Esophagus muscularis mucosa (tissue), 4 donors: ENCODE measurements at places on chromosomes 16 and 17.

DNA sequence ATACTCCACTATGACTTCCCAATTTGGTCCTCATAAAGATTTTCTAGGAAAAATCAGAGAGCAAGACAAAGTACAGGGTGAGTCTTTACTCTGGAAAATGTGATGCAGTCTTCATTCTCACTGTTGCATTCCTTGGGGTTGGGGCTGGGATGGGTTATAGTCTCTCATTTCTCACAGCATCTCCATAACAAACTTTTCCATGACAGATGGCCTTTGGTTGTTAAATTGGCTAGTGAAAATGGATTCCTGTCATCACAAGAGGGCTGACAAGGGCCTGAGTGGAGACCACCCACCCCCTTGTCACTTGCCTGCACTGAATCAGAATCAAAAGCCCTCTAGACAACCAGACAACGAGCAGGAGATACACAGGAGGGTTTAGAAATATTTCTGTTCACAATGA, 174.6 kb downstream of the AATF start:
- no peak for DNase-seq
- no peak overlapping the region for H3K4me3 ChIP-seq
- H3K36me3 ChIP-seq: peaks cover 37% of the 10 kb centered on the region

- no peak overlapping the region for H3K27ac ChIP-seq
- DNase-seq: no peak
- H3K36me3 ChIP-seq: no peaks in the 10 kb centered on the region
- H3K4me1 ChIP-seq: no peaks in the 10 kb centered on the region
- no peaks in the 10 kb centered on the region for H3K27me3 ChIP-seq
- H3K4me3 ChIP-seq: no peak overlapping the region
These were observed 29.2 kb downstream of the SNX20 start for GRCh38 chr16:50651835-50652438.

GRCh38 chr17:32689348-32689747, 187.6 kb downstream of the MYO1D start:
- DNase-seq: no peak
- H3K27ac ChIP-seq: no peak overlapping the region

DNA sequence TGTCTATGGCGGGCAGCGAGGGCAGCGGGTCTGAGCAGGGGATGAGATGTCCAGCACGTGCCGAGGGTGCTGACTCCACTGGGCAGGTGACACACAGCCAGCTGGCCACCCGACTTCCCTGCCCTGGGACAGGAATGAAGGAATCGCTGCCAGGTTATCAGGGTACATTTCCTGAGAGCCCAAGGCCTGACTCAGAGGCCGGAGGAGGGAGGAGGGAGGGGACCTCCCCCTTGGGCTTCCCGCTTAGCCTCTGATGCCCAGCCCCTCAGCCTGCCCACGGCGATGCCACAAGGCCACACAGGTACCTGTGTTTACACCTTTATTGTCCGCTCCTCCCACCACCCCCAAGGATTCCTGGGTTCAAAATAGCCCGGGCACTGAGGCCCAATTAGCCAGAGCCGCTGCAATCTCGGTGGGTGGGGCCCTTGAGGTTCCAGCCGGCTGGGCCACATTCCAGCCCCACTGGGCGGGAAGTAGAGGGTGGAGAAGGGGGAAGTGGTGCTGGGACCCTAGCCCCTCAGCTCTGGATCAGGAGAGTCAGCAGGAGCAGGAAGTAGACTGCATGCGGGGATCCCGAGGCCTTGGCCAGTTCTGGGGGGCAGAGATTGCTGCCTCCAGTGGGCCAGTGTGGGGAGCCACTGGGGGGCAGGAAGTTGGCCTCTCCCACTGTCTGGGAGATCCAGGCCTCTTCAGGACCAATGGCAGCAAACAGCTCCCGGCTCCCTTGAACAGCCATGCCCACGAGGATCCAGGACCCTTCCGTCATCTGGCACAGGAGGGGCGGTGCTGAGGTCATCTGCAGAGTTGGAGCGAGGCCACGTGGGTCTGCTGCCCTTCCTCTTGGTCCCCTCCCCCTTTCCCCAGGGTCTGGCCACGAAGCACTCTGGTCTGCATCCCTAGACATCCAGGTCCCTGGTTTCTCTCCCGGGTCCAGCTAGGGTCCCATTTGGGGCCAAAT, 3.4 kb upstream of the PRSS8 start:
- peak overlapping the region; percentile 31 for H3K27ac ChIP-seq

- H3K27ac ChIP-seq: no peak overlapping the region
- H3K27me3 ChIP-seq: no peaks in the 10 kb centered on the region
- DNase-seq: no peak
- H3K4me3 ChIP-seq: no peak overlapping the region
- H3K4me1 ChIP-seq: peaks cover under 1% of the 10 kb centered on the region
- peaks cover 74% of the 10 kb centered on the region for H3K36me3 ChIP-seq
These were observed 42.2 kb downstream of the VAC14 start for GRCh38 chr16:70758786-70759185.

DNA sequence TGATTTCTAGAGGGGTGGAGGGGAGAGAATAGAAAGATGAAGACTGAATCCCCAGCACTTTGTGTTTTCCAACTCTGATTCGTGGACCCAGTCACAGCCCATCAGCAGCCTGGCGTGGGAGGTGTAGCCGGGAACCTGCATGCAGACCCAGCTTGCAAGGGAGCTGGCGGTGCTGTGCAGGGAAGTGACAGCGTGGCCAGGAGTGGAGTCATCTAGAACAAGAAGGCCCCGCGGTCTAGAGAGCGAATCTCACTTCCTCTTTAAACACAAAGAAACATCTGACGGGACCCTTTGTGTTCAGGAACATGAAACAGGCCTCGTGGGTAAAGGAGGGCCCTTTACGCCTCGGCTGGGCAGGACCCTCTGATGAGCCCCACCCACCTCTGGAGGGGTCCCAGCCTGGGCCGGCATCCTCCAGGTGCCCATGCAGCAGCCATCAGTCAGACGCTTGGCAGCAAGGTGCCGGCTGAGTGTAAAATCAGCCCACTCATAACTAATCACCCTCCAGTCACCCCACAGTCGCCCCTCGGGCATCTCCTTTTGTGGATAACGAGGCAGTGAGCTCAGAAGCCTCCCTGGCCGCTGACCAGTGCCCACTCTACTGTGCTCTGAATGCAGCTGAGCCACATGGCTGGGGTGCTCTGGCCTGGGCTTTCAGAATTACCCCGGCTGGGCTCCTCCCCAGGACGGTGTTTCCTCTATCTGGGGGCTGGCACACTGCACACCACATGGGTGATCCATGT, 4.4 kb downstream of the SNAI3 start:
- no peak overlapping the region for H3K4me3 ChIP-seq
- peaks cover 85% of the 10 kb centered on the region for H3K27me3 ChIP-seq
- H3K27ac ChIP-seq: no peak overlapping the region
- peaks cover 26% of the 10 kb centered on the region for H3K4me1 ChIP-seq

DNA sequence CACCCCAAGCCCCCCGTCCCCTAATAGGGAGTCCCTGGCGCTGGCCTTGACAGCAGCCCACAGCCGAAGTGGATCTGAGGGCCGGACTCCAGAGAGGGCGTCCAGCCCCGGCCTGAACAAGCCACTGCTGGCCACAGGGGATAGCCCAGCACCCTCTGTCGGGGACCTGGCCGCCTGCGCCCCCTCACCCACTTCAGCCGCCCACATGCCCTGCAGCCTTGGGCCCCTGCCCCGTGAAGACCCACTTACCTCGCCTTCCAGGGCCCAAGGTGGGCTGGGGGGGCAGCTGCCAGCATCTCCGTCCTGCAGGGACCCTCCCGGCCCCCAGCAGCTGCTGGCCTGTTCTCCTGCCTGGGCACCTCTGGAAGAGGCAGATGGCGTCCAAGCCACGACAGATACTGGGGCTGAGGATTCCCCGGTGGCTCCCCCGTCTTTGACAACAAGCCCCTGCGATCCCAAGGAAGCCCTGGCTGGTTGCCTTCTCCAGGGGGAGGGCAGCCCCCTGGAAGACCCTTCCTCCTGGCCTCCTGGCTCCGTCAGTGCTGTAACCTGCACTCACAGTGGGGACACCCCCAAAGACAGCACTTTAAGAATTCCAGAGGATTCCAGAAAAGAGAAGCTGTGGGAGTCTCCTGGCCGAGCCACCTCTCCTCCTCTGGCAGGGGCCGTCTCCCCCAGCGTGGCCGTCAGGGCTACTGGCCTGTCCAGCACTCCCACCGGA, 19.3 kb upstream of the ZFPM1 start:
- H3K27me3 ChIP-seq: peaks cover 9% of the 10 kb centered on the region
- DNase-seq: no peak
- H3K36me3 ChIP-seq: no peaks in the 10 kb centered on the region

DNA sequence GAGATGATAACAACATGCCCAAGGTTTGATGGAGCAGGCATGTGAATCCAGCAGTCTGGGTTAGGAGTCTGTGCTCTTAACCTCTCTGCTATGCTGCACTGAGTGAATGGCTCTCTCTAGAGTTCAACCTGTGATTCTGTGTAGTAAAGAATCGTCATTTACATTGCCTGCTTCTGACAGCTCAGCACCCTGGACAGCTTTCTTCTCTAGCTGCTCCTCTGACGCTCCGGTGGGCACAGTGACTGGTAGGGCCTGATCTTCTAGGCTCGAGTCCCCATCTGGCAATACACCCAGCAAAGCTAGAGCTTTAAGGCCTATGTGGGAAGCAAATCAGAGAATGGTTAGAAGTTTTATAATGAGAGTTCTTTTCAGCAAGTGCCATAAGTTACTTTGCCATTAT, 85.3 kb upstream of the ATP2A3 start:
- H3K27me3 ChIP-seq: no peaks in the 10 kb centered on the region
- no peaks in the 10 kb centered on the region for H3K4me1 ChIP-seq
- H3K4me3 ChIP-seq: no peak overlapping the region
- peaks cover 100% of the 10 kb centered on the region for H3K36me3 ChIP-seq

DNA sequence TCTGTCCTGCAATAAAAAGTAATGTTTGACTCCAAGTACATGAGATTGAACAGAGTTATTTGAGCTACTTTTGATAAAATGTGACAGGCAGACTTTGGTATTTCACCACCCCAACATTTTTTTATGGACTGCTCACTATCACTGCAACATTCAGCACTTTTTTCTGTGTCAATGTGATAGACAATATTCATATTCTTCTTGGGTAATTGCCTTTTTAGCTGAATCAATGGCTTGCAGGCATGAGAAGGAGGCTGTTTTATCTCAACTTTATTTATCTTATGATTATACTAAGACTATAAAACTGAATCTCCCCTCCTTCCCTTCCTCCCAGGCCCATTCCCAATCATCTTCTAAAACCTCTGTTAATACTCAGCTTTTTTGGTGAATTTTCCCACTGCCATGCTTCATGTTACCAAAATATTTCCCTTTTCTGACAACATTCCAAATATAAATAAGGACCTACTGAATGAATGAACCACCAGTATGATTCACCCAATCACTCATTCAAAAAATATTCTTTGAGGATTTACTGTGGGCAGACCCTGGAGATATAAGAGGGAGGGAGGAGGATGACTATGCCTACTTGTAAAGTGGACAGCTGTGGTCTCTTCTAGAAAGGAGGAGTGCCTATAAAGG, 67.6 kb downstream of the CDH13 start:
- H3K27me3 ChIP-seq: no peaks in the 10 kb centered on the region
- no peak overlapping the region for H3K27ac ChIP-seq
- H3K36me3 ChIP-seq: no peaks in the 10 kb centered on the region
- no peak overlapping the region for H3K4me3 ChIP-seq
